ENCODE measurements at places on chromosomes 11 and 22.

DNA sequence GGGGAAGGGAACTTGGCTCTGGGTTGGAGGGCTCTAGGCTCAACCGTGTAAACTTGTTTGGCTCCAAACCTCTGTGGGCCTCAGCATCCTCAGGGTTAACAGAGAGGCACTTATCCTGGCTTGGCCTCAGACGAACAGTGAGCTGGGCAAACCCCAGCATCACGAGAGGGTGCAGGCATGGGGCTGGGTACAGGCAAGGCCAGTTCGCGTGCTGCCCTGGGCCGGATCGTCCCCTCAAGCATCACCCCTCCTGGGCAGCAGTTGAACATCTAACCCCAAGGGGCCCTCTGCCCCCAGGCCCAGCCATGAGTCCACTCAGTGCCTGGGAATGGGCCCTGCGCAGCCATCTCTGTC, 1.9 kb downstream of the EHBP1L1 start:
- DNase-seq: no peak

- no peak for DNase-seq
Observed at GRCh38 chr22:17846326-17846992, 72.2 kb upstream of the BID start.

DNA sequence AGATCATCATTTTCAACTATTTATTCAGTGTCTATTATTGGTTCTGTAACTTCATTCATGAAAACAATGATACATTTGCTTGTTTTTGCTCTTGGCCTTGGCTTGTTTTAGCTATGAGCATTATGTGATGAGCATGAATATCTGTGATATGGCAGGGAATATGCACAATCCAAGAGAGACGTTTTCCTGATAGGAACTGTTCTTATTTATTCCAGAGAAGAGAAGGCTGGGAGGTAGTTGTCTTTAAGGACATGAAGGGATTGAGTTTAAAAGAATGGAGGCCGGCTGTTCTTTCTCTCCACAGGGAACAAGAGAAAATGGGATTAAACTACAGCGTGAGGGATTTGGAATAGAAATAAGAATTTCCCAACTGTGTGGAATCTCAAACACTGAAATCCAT, 30.3 kb downstream of the BLID start:
- DNase-seq: no peak

DNA sequence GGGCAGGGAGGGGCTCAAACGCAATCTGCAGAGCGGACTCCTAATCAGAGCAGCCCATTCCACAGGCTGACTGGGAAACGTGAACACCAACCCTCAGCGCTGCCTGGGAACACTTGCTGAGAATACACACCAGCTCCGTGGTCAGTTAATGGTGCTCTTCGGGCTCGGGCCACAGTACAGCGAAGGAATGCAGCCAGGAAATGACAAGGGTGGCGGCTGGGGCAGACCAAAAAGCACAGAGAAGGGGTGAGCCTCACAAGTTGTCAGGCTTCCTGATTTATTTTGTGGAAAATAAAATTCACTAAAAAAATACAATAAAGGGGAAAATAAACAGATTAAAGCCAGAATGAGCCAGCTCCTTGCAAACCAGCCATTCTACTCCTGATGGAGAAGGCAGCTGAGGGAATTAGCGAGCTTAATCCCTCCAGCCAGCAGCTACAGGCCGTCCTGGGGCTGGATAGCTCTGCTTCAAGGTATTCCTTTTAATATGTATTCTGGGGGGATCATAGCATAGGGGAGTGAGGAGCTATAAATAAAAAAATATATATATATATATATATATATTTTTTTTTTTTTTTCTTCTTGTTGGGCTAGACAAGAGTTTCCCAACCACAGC, 165.5 kb upstream of the NTM start:
- DNase-seq: no peak

- peak; percentile 98 for DNase-seq
Observed at GRCh38 chr11:65487467-65488272, 11.2 kb upstream of the MALAT1 start.

GRCh38 chr22:26213826-26214225, 44.6 kb downstream of the SEZ6L start:
- no peak for DNase-seq

- DNase-seq: no peak
Observed at GRCh38 chr11:57458060-57458409, 2.3 kb upstream of the RTN4RL2 start.

DNA sequence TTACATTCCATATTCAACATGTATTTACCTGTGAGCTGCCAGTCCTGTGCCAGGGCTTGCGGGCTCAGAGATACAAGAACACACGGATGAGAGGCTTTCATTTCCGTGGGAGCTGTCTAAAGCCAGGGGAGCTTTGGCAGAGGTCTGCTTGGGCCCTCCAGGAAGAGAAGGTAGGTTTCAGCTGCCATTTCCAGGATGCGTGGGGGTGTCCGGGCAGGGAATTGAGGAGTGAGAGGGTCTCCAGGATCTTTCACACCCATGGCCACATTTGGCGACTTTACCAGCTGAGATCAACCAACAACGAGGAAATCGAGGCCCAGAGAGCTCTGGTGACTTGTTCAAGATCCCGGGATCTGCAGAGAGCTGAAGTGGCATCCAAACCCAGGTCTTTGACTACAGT, 119.6 kb downstream of the BUD13 start:
- no peak for DNase-seq

GRCh38 chr11:69173925-69174581, 18.3 kb downstream of the SMIM38 start:
- no peak for DNase-seq

DNA sequence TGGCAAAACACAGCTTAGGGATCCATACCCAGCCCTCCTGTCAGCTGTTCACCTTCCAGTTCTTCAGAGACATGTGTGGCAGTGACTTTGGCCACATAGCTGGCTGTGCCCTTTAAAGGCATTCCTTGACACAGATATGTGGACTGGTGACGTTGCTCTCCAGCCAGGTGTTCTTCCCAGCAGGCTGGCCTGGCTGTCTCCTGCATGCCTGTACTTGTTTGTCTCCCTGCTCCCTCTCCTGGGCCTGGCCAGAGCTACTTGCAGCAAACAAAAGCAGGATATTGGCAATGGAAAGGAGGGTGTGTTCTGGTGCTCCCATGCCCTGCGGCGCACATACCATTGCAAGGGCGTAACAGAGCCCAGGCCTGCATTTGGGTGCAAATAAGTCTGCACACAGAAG, 38.3 kb downstream of the PIK3IP1 start:
- no peak for DNase-seq

DNA sequence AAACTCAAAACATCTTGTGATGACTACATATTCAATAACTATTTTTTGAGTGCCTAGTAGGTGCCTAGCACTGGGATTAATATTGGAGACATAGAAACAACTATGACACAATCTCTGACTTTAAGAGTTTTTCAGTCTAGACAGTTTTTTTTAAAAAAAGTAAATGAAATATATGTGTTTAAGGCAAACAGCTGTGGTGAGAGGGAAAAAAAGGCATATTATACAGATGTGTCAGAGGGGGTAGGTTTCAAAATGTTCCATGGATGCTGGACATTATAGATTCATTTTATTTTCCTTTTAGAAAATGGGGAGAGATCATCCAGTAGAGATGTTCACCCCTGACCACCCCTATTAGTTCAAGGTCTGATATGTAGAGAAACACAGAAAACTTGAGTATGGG, 90.8 kb downstream of the LUZP2 start:
- no peak for DNase-seq

- no peak for DNase-seq
Observed at GRCh38 chr22:42380769-42381551, 51.2 kb downstream of the NFAM1 start.

DNA sequence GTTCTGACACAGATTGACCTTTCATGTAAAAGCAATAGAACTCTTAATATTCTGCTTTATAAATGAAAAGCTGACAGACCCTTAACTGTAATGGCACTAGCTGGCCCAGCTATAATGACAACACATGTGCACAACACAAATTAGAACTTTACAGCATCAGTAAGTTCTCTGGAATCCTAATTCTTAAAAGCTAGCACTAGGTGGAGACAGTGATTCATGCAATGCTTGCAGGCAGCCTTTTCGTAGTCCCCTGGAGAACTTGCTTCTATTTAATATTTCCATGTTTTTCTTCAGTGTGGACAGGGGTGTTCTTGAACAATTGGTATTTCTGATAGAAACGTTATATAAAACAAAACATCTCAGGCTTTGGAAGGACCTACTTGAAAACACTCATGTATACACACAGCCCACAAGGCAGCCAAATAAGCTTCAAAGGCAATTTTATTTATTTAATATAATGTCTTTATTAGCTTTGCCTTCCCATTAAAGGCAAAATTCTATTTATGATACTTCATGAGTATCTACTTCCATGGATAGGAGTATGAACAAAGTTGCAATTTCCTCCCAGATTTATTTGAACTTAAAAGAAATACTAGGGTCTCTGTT, 374.3 kb upstream of the MPPED2 start:
- DNase-seq: no peak

- no peak for DNase-seq
Observed at GRCh38 chr11:26297189-26297975, 34.5 kb upstream of the ANO3 start.

- no peak for DNase-seq
Observed at GRCh38 chr22:41308054-41308453, 6.7 kb downstream of the ZC3H7B start.

DNA sequence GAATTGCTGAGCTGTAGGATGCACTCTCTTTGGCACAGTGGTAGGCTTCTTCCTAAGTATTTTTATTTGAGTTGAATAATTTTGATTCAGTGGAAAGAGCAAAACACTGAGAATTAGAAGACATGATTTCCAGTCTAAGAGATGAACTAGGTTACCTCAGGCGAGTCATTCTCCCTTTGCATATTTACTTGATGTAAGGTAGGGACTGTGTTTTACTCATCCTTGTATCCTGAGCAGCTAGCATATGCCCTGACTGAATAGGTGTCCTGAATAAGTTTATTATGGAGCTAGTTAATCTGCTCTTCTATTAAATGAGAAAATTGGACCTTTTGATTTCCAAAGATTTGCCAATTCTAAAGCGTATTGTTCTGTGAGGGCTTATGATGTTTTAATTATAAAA, 50.7 kb downstream of the STIM1 start:
- no peak for DNase-seq

DNA sequence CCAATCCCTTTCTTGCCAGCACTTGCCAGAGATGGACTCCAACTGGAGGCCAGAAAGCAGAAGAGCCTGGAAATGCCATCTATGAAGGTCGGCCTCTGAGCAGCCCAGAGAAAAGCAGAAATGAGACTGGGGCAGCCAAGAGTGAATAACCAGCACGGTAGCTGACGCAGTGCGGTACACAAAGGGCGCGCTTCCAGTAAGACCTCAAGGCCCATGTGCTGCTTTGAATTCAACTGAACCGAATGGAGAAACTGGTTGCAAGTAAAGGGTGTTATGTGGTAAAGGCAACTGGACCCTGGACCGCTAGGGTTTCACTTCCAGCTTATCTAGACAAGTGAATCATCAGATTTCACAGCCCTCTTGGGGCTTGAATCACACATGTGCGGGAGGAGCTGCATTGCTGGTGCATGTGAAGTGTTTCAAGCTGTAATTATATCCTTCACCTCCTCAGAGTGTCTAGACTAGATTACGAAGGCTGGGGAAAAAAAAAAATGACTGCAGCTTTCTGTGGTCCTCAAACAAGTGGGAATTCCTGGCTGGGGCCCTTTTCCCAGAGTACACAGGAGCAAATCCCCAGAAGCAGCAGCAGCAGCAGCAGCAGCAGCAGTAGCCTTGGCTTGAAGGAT, 128.9 kb downstream of the CCDC34 start:
- no peak for DNase-seq

DNA sequence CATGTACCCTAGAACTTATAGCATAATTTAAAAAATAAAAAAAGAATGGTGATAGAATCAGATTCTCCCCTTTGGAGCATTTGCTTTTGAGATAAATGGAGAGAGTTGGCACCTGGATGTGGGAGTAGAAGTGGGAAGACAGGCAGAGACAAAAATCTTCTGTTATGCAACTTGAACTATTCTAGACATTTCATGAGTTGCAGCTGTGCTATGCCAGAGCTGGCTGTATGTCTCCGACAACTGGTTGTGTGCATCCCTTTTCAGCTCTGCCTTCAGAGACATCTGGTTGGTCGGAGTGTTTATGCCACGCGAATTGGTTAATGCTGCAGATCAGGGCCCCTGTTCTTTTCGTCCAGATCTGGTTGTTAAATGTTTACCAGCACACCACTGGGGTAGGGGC, 161.3 kb downstream of the JRKL start:
- no peak for DNase-seq

DNA sequence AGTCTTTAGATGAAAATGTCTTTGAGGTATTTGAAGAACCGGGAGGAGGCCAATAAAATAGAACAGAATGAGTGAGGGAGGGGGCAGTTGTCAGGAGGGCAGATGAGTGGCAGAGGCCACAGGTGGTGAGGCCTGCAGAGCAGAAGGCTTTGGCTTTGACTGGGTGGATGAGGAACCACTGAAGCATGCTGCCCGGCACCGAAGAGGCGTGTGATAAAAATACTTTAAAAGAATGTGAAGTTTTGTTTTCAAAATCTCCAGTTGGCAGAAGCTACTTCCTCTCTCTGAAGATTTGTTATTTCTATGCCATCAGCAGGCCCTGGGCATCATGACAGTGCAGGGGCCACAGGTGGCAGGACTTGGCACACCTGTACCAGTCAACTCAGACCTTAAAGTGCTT, 6.3 kb downstream of the MS4A12 start:
- no peak for DNase-seq

- peak; percentile 84 for DNase-seq
Observed at GRCh38 chr11:65422633-65423515, at the start of gene NEAT1. NEAT1 (plus strand) TSS chr11:65422798.

DNA sequence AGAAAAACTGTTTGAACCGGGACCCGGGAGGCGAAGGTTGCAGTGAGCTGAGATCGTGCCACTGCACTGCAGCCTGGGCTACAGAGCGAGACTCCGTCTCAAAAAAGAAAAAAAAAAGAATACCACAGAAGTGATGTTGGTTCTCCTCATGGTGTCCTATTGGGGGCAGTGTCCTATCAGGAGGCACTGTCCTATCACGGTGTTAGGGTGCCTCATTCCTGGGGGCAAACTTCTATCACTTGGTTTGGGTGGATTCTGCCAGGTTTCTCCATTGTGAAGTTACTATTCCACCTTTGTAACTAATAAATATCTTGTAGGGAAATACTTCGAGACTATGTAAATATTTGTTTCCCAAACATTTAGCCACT, 19.6 kb downstream of the PRR14L start:
- no peak for DNase-seq

GRCh38 chr11:45834298-45834756, 12.9 kb upstream of the CRY2 start:
- no peak for DNase-seq

DNA sequence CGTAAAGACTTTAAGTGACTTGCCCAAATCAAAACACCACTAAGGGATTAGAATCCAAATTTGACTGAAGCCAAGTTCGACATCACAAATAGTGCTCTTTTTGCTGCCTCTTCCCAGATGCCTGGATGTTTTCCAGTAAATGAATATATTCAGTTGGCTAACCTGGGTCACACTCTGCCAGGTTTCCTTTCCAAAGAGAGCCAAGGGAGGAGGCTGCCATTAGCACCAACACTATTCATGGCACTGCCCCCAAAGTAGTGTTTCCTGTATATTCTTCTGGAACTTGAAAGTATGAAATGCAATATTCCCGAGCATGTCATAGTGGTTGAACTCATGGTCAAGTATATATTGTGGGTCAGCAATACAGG, 219.3 kb upstream of the UBASH3B start:
- no peak for DNase-seq

Measured in anterior cingulate cortex (tissue), 58 donors.